ENCODE measurements at places on chromosomes 3 and 15. TPM values are rescaled to one million over a fixed set of nuclear protein-coding genes. Genes with fewer than 3 reads are reported as not detected.

- DNase-seq = no peak
These were observed 64.0 kb upstream of the CDAN1 start for GRCh38 chr15:42800731-42801474.

- no peak for DNase-seq
These were observed 991.6 kb downstream of the CADM2 start for GRCh38 chr3:85950435-85950834.

GRCh38 chr15:51907136-51907862 is 64.3 kb downstream of the LEO1 start:
- no peak for DNase-seq

The CCDC80 gene
- total RNA-seq = 0.35 TPM

- DNase-seq = no peak
These were observed 175.0 kb downstream of the C3orf38 start for GRCh38 chr3:88324788-88325187.

GRCh38 chr15:35667908-35668307 is 121.9 kb upstream of the DPH6 start:
- no peak for DNase-seq

The LHFPL4 gene
- not detected for total RNA-seq

DNA sequence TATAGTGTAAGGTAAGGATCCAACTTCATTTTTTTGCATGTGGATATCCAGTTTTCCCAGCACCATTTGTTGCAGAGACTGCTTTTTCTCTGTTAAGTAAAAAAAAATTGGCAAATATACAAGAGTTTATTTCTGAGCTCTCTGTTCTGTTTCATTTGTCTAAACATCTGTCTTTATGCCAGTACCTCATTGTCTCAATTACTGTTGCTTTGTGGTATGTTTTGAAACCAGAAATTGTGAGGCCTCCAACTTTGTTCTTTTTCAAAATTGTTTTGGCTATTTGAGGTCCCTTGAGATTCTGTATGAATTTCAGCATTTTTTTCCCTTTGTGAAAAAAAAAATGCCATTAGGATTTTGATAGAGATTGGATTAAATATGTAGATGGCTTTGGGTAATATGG is 150.5 kb downstream of the MINAR1 start:
- no peak for DNase-seq

The PLSCR2 gene
- total RNA-seq = not detected

The SLC2A2 gene
- not detected for total RNA-seq

The GPR171 gene
- 153 TPM for total RNA-seq

The TM4SF4 gene
- not detected for total RNA-seq

DNA sequence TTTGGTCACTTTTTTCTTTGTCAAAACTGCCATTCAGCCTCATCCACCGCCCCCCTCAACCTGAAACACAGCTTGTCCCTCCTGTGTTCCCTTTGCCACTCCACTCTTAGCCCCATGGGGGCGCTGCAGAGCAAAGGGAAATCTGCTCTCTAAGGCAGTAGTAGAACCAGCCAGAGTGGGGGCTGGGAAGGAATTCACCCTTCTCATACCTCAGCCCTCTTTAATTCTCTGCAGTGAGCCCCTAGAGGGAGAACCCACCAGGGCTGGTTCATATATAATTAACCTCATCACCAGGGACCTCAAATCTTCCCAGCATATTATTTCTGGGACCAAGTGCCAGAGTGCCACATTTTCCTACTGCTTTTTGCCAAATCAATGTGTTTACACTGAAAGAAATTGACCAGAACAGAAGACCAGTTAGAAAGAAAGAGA is 2.8 kb upstream of the BCL6 start:
- peak; percentile 96 for DNase-seq

DNA sequence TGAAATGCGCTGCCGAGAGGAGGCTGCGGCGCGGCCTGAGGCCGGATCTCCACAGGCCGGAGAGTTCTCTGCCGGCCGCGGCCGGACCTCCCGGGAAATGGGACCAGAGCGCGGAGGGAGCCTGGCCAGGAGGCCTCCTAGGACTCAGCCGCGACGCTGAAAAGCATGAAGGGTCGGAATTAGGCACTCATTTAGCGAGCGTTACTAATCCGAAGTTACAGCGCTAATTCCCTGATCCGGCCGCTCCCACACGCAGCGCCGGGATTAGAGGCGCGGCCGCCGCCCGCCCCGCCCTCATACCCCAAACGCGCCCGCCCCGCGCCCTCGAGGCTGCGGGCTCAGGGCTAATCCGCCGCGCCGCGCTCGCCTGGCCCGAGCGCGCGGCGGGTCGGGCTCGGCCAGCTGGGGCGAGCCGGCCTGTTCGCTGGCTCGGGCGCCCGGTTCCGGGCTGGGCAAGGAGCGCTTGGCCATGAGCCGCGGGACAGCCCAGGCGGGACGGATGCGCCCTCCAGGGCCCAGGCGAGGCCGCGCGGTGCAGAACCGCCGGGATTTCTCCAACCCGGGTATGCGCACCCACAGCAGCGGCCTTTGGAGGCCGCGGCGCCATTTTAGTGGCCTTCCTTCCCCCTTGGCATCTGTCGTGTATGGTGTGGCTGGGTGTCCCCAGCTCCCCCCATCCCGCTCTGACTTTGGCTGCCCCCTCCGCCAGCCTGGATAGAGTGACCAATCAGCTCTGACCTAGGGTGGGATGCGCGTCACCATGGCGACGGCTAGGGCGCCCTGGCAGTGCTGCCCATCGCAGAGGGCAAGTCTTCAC is 36.8 kb upstream of the POLG start:
- DNase-seq = no peak
